ENCODE measurements at places on chromosomes 2 and 18.

DNA sequence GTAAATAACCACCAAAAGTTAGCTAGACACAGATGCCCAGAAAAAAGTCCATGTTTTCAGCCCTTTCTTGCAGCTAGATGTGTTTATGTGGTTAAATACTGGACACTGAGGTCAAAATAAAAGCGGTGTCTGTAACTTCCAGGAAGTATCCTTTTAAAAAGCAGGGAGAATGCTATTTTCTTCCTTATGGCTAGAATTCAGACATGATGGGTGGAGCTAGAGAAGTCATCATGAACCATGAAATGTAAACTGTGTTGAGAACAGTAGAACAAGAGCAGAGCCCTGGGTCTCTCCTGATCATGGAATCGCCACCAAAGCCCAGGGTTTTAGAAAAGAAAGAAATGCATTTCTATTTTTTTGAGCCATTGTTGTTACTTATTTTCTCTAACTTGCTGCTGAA lies 41.3 kb upstream of the GALNT3 start:
- no peaks in the 10 kb centered on the region for H3K36me3 ChIP-seq
- H3K27me3 ChIP-seq, result no peaks in the 10 kb centered on the region
- H3K27ac ChIP-seq, result no peak overlapping the region
- DNase-seq, result no peak
- H3K4me1 ChIP-seq, result peaks cover 4% of the 10 kb centered on the region
- no peak overlapping the region for H3K4me3 ChIP-seq

GRCh38 chr2:136060416-136060815 lies 57.5 kb downstream of the CXCR4 start:
- DNase-seq, result peak; percentile 46
- peaks cover 4% of the 10 kb centered on the region for H3K4me1 ChIP-seq
- no peaks in the 10 kb centered on the region for H3K36me3 ChIP-seq
- no peak overlapping the region for H3K4me3 ChIP-seq
- H3K27ac ChIP-seq, result no peak overlapping the region
- H3K27me3 ChIP-seq, result no peaks in the 10 kb centered on the region

DNA sequence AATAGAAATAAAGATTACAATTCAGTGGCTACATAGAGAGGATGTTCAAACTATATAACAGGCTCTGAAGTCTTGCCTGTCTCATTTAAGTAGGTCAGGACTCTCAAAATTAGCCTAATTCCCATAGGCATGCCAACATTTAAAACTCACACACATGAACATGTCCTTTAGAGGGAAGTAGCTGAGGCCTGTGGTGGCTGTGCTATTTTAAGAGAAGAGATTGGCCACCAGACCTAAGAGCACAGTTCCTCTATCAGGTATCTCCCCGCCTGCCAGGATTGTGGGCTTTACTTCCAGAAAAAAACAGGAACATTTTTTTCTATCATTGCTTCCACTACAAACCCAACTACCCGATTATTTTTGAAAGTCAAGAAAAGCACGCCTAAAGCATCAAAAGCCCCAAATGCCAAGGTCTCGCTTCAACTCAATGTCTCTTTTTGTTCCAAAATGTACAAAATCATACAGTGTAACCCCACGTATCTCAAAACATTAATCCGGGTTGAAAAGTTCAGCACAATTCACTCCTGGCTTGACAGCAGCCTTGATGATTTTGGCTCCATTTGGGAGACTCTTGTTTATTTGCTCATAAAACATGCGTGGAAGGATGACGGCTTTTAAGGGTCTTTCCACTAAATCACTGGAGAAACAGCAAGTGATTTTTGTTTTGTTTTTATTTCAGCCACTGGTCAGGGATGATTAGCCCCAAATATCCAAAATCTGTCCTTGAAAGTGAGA lies 15.3 kb downstream of the FHL2 start:
- H3K4me1 ChIP-seq, result no peaks in the 10 kb centered on the region
- H3K36me3 ChIP-seq, result no peaks in the 10 kb centered on the region
- DNase-seq, result no peak
- no peak overlapping the region for H3K4me3 ChIP-seq
- no peaks in the 10 kb centered on the region for H3K27me3 ChIP-seq

GRCh38 chr2:160010361-160011145 lies 51.9 kb downstream of the PLA2R1 start:
- DNase-seq, result no peak
- no peaks in the 10 kb centered on the region for H3K4me1 ChIP-seq
- no peak overlapping the region for H3K27ac ChIP-seq
- no peaks in the 10 kb centered on the region for H3K27me3 ChIP-seq

GRCh38 chr2:1862608-1863280 lies 118.4 kb upstream of the PXDN start:
- H3K4me1 ChIP-seq, result peaks cover 2% of the 10 kb centered on the region
- DNase-seq, result no peak
- no peak overlapping the region for H3K27ac ChIP-seq
- no peak overlapping the region for H3K4me3 ChIP-seq
- no peaks in the 10 kb centered on the region for H3K36me3 ChIP-seq

DNA sequence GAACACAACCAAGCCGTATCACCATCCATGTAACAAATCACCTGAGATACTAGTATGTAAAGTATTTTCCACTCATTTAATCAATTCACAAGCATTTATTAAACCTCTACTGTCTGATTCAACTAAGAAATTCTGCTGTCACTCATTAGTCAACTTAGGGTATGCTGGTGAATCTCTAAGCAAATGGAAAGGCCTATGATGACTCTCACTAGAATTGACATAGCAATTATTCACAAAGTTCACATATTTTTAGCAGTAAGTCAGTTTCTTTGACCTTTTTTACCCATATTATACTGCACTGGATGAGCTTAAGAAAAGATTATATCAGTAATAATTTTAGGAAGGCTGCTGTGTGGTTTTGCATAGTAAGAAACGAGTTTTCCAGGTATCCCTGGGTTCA lies 130.1 kb downstream of the SLC8A1 start:
- no peak overlapping the region for H3K4me3 ChIP-seq
- H3K36me3 ChIP-seq, result no peaks in the 10 kb centered on the region
- DNase-seq, result no peak
- H3K27me3 ChIP-seq, result no peaks in the 10 kb centered on the region
- H3K4me1 ChIP-seq, result no peaks in the 10 kb centered on the region

DNA sequence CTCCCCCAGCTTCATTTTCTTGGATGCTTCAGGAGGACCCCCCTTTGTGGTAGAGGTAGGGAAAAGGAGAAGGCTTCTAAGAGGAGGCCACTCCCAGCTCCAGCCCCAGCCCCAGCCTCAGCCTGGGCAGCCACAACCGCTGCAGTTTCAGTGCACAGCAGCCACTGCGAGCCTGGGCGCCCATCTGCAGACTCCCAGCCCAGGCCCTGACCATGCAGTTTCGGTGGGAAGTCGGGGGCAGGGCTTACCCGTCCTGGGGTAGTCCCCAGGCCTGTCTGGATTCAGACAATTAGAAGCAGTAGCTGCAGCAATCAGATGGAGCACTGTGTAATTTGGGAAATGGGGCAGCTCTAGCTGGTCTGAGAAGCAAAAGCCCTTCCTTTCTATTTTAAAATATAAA lies 28.6 kb downstream of the ITM2C start:
- no peak overlapping the region for H3K27ac ChIP-seq
- no peaks in the 10 kb centered on the region for H3K27me3 ChIP-seq
- DNase-seq, result no peak

- no peaks in the 10 kb centered on the region for H3K27me3 ChIP-seq
- peaks cover 2% of the 10 kb centered on the region for H3K4me1 ChIP-seq
- no peak for DNase-seq
- H3K4me3 ChIP-seq, result no peak overlapping the region
- no peaks in the 10 kb centered on the region for H3K36me3 ChIP-seq
Observed at GRCh38 chr2:133352719-133353118, 215.5 kb downstream of the NCKAP5 start.

- H3K4me3 ChIP-seq, result no peak overlapping the region
- no peak overlapping the region for H3K27ac ChIP-seq
- H3K4me1 ChIP-seq, result no peaks in the 10 kb centered on the region
- no peaks in the 10 kb centered on the region for H3K36me3 ChIP-seq
- DNase-seq, result peak; percentile 57
Observed at GRCh38 chr2:50148632-50149031, 883.3 kb downstream of the NRXN1 start.

- no peaks in the 10 kb centered on the region for H3K27me3 ChIP-seq
- no peak overlapping the region for H3K27ac ChIP-seq
- H3K36me3 ChIP-seq, result no peaks in the 10 kb centered on the region
- no peak overlapping the region for H3K4me3 ChIP-seq
Observed at GRCh38 chr18:76842837-76843530, 20.6 kb downstream of the ZNF236 start.

GRCh38 chr2:80135001-80135400 lies 169.6 kb downstream of the LRRTM1 start:
- H3K27me3 ChIP-seq, result no peaks in the 10 kb centered on the region
- no peak overlapping the region for H3K27ac ChIP-seq
- no peak overlapping the region for H3K4me3 ChIP-seq
- DNase-seq, result no peak

DNA sequence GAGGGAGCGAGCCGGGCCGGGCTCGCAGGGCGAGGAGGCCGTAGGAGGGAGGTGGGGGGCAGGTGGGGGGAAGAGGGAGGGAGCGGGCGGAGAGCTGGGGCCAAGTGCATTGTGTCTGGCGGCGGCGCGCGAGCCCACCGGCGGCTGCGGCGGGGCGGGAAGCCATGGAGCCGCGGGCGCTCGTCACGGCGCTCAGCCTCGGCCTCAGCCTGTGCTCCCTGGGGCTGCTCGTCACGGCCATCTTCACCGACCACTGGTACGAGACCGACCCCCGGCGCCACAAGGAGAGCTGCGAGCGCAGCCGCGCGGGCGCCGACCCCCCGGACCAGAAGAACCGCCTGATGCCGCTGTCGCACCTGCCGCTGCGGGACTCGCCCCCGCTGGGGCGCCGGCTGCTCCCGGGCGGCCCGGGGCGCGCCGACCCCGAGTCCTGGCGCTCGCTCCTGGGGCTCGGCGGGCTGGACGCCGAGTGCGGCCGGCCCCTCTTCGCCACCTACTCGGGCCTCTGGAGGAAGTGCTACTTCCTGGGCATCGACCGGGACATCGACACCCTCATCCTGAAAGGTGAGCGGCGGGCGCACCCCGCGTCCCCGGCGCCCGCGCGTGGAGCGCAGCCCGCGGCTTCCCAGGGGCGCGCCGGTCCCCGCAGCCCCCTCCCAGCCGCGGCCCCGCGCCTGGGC lies at the start of gene TMEM178A:
Gene TMEM178A (plus strand): TSS at position 107 of the 680 bp plus-strand sequence. CDS start 58 bp downstream, at position 165.
- DNase-seq, result peak; percentile 70
- H3K36me3 ChIP-seq, result no peaks in the 10 kb centered on the region
- peaks cover 4% of the 10 kb centered on the region for H3K4me1 ChIP-seq
- H3K27ac ChIP-seq, result peak within 1 kb of the TSS; percentile 20

Data from mesendoderm (in vitro differentiated cells).